ENCODE measurements at places on chromosomes 3 and 15.

GRCh38 chr3:19947549-19948225 is 790 bp downstream of the RAB5A start:
- peak; percentile 26 for DNase-seq

- no peak for DNase-seq
Observed at GRCh38 chr3:172275586-172275985, 172.7 kb downstream of the GHSR start.

DNA sequence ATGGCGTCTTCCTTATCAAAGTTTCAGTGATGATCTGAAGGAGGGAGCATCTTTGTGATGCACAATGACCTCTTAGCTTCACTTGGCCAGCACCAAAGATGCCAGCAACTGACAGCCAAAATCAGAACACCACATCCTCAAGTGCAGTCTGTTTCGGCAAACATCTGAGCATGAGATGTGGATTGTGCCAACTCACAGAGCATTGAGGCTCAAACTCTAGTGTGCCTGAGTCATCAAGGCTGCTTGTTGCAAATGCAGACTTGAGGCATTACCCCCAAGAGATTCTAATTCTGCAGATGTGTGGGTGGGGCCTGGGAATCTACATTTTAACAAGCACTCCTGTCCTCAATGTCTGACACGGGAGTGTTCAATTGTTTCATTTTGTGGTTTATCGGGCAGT is 35.8 kb downstream of the ABHD5 start:
- DNase-seq, result no peak

DNA sequence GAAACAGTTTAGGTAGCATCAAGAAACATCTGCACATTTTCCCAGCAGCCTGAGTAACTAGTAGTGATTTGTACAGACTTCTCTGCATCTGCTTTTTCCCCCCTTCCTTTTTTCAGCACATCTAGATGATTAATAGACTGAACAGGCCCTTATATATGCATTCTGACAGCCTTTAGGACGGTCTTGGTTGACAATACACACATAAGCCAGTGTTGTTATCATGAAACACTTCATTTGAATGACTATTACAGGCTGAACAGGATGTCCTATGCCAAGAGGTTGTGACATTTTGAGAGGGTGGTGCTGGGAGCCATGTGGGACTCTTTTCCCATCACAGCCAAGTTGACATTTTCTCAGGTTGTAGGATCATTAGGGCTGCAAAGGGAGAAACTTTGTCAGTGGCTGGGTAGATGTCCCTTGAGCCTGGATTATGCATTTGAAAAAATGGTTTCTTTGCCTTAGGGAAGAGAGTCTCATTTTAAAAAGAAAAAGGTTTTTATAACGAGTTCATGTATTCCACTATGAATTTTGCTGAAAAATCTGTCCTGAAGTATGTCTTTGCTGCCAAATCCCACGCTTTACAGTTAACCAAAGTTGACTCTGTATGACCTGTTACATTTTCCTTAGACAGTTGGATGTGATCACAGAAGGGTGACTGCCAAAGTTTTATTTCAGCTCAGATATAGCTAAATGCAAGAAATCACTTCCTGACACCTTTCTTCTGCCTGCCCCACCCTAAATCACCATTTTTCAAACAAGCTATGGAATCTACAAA is 73.7 kb downstream of the FILIP1L start:
- DNase-seq, result no peak

DNA sequence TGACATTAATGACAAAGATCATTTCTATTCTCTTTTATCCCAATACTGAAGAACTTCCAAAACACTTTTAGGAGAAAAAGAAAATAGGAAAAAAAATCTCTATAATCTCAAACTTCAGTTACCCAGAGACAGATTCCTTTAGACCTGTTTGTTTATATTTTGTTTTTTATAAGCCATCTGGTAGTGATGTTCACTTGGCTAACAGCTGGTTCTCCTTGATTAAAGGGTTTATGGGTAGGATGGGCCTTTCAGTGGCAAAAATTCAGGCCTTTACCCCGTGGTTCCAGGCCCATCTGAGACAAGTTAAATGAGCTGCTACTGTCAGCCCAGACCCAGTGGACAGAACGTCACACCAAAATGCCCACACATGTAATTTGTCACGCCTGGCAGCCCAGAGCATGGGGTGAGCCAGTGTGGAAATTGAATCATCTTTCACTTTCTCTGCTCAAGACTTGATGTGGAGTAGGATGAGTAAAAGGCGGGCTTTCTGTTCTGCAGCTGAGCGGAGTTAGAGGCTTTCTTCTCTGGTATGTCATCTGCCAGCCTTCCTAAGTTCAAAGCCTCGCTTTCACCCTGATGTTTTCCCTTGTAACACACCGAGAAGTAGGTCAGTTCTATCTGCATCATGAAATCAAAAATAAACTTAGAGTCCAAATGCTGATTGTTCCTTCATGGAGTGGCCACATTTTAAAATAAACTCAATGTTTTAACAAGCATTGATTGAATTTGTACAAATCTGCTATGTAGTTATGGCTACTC is 62.5 kb upstream of the SKOR1 start:
- no peak for DNase-seq

DNA sequence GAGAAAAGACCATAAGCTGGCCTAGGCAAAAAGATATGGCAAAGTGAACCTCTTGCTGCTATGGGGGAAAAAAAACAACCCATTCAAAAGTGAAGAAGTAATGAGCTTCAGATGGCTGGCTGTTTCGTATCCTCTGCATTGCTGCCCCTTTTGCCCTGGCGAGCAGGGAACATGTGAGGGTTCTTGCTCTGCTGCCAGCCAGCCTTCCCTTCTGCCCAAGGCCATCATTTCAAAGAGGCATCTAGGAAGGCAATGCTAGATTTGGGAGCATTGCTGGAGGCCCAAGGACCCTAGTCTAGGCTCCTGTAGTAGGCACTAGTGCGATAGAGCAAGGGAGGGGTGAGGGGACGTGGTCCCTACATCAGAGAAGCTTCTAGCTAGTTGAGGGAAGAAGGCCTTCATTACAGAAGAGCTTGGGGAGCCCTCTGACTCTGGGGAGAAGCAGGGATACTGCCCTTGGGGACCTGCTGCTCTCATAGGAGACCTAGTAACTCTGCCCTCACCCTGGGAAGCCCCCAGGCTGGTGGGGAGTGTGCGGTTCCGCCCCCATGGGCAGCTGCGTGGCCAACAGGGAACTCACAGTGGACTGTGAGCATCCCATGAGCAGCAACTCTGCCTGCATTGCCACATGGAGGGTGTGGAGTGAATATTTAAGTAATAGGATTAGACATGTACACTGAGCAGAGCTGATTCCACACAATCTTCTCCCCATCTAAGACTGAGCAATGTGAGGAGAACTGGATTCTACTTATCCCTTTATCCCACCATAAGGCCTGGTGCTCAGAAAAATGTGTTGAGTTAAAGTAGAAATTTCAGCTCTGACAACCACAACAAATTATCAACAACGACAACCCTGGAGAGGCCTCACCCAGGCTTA is 21.3 kb downstream of the ITGA11 start:
- no peak for DNase-seq

GRCh38 chr3:58214484-58215316 is 3.9 kb upstream of the DNASE1L3 start:
- DNase-seq, result no peak

- no peak for DNase-seq
Observed at GRCh38 chr15:92989470-92989869, 89.3 kb downstream of the CHD2 start.

- no peak for DNase-seq
Observed at GRCh38 chr3:173553635-173554280, 156.2 kb downstream of the NLGN1 start.

DNA sequence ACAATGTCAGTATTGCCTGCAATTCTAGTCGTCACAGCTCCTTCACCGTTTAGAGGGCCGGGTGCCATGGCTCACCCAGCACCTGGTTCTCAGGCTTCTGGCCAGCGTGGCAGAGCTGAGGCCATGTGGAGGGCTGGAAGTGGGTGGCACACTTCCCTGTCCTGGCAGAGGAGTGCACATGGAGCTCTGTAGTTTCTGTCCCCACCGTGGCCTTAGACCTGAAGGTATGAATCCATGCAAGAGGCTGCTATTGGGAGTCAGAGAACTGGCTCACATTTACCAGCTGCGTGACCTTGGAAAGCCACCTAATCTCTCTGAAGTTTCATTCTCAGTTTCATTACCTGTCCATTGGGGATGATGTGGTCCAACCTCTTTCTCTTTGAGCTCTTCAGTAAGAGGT is 22.2 kb downstream of the EPHB1 start:
- no peak for DNase-seq

GRCh38 chr3:101819649-101820206 is 29.6 kb upstream of the NFKBIZ start:
- DNase-seq, result no peak

DNA sequence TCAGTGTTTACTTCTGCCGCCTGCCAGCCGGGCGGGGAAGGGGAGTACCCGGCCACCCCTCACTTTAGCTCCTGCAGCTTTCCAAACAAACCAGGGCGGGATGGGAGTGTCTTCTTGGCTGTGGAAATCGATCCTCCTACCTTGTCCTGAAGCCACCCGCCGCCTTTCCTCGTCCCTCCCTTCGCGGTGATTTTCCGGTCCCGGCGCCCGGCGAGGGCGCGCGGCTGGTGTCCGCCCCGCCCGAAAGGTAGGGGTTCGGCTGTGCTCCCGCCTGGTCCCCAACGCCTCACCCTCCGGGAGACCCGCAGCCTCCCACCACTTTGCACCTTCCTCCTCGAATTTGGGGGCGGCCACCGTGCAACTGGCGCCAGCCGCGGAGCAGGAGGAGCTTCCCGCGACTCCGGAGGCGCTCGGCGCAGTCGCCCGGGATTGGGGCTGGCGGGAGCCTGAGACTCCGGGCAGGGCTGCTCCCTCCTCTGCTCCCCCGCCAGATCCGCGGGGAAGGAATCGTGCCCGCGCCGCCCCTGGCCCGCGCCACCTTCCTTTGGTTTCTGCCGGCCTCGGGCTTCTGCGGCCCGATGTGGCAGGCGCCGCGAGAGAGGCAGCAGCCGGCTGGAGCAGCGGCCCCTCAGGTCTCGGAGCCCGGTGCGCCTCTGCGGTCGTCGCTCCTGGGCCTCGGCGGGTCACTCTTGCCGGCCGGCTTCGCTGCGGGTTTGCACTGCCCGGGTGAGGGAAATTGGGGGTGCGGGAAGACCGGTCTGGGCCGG is 30.7 kb upstream of the ST3GAL6 start:
- DNase-seq, result no peak

- no peak for DNase-seq
Observed at GRCh38 chr15:68939501-68939900, 9.2 kb downstream of the SPESP1 start.

- no peak for DNase-seq
Observed at GRCh38 chr3:184066211-184066610, 13.4 kb downstream of the HTR3C start.

- no peak for DNase-seq
Observed at GRCh38 chr15:62920682-62921502, 121.7 kb upstream of the TPM1 start.

DNA sequence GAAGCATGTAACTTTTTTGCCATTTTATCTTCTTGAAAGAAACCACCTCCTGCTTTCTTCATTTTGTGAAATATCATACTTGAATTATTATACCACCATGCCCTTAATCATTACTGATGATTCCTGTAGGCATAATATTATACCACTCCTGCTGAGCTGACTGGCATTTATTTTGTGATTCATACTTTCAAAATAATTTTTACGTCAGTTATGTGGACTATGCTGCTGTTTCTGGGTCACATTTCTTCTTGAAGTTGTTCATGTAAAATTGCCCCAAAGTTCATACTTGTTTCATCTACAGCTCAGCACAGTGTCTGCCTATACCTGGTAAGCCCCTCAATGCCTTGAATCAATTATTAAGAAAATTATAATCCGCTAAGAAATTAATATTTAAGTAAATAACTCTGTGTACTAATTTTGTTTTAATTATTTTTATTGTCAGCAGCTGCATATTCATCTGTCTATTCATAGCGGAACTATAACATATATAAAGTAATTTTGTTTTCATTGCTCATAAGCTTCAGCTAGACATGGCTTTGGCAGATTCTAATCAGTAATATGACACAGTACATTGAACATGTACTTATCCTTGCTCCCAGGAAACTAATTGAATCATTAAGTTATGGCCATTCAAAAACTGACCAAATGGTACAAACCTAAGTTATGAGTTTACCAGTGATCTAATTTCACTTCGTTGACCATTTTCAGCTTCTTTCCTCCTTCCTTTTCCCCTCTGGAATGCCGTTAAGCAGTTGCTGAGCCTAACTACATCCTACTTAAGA is 160.0 kb downstream of the NAALADL2 start:
- no peak for DNase-seq

- DNase-seq, result no peak
Observed at GRCh38 chr15:64739156-64739555, 36.2 kb downstream of the RBPMS2 start.

Measured in activated T-cell treated with anti-CD3 and anti-CD28 coated beads for 1 hour (primary cell).